ENCODE measurements at places on chromosomes 12 and 14. TPM values are rescaled to one million over a fixed set of nuclear protein-coding genes. Genes with fewer than 3 reads are reported as not detected.

HOXC4 gene
- not detected for total RNA-seq

CCDC88C gene
- 57.4 TPM for total RNA-seq

ACAD10 gene
- 20.8 TPM for total RNA-seq

ACSS3 gene
- total RNA-seq: 27.7 TPM

CCDC177 gene
- not detected for total RNA-seq

TOGARAM1 gene
- total RNA-seq: 38.6 TPM

RNFT2 gene
- 1.6 TPM for total RNA-seq

PRB2 gene
- total RNA-seq: not detected

CSRP2 gene
- total RNA-seq: 19.7 TPM

AGAP2 gene
- 1.0 TPM for total RNA-seq

SUDS3 gene
- 30.3 TPM for total RNA-seq

KRT72 gene
- total RNA-seq: not detected

Measured in body of pancreas (tissue), 4 donors.